ENCODE measurements at places on chromosomes 4 and X.

GRCh38 chr4:95742872-95743271 is 97.0 kb upstream of the PDHA2 start:
- DNase-seq = no peak

GRCh38 chr4:62119195-62119594 is 919.1 kb downstream of the ADGRL3 start:
- no peak for DNase-seq

DNA sequence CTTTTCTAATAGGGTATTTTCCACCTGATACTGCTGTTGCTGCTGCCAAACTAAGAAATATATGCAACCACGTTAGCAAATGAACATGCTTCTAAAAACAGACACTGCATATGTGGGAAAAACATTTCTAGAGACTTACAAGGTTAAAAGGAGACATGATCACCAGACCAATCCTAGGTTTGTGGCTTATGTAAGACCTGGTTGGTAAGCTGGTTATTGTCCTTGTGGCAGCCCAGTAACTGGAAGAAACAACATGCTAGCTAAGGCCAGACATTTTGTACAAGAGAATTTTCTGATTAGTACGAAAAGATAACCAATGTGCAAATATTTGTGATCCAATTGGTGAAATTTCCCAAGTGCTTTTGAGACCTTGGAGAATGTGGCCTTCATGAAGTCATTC is 112.0 kb downstream of the AFF2 start:
- no peak for DNase-seq

DNA sequence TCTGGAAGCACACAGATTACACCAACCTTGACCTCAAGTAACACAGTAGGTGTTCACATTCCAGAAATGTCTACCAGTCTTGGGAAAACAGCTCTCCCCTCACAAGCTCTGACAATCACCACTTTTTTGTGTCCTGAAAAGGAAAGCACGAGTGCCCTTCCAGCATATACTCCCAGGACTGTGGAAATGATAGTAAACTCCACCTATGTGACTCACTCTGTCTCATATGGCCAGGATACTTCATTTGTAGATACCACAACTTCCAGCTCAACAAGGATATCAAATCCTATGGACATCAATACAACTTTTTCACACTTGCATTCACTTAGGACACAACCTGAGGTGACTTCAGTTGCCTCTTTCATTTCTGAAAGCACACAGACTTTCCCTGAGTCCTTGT is 46.9 kb downstream of the ADGRG4 start:
- DNase-seq = no peak

- no peak for DNase-seq
These were observed 66.5 kb downstream of the AR start for GRCh38 chrX:67610282-67610681.

DNA sequence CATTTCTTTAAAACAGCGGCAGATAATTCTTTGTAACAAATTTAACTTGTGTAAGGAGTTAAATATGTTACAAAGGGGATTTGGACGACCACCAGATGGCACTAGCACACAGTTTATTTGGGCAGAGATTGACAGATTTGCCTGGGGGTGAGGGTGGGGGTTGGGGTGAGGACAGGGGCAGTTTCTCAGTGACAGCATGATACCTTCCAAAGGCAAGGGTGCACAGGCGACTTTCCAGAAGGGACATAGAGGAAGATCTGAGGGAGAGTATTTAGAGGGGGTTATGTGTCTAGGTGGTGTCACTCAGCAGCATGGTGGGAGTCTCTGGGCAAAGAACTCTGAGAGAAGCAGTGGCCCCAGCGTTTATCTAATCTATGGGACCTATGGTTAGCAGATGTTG is 9.6 kb upstream of the TMA16 start:
- peak; percentile 58 for DNase-seq

- no peak for DNase-seq
These were observed 14.0 kb upstream of the SHROOM4 start for GRCh38 chrX:50827996-50828395.

DNA sequence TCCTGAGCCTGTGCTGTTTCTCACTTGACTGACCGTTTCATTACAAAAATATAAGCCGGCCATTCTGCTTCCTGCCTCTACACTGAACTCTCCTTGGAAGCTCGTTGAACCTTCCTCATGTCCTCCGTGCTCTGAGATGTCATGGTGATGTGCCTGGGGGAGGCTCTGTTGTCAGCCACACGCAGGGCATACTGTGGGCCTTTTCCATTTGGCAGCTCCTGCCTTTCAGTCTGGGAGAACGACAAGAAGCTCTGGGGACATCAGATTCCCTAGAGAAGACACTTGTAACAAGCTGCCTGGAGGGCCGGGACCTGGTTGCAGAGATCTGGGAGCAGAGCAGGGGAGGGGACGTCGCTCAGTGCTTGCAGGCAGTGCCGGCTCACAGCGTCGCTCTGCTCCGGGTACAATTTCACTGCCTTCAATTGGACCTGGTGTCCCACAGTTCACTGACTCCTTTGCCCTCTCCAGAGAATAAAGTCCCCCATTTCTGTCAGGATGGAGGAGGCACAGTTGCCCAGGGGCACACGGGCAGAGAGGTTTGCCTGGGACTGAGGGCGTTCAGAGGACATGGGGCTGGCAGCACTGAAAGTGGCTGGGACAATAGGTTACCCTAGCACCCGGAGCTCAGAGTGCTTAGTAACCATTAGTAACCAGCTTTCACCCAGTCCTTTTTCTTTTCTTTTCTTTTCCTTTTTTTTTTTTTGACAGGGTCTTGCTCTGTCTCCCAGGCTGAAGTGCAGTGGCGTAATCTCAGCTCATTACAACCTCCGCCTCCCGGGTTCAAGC is 19.1 kb upstream of the MECP2 start:
- no peak for DNase-seq

GRCh38 chrX:24498181-24498580 is 33.1 kb downstream of the PDK3 start:
- DNase-seq = no peak

DNA sequence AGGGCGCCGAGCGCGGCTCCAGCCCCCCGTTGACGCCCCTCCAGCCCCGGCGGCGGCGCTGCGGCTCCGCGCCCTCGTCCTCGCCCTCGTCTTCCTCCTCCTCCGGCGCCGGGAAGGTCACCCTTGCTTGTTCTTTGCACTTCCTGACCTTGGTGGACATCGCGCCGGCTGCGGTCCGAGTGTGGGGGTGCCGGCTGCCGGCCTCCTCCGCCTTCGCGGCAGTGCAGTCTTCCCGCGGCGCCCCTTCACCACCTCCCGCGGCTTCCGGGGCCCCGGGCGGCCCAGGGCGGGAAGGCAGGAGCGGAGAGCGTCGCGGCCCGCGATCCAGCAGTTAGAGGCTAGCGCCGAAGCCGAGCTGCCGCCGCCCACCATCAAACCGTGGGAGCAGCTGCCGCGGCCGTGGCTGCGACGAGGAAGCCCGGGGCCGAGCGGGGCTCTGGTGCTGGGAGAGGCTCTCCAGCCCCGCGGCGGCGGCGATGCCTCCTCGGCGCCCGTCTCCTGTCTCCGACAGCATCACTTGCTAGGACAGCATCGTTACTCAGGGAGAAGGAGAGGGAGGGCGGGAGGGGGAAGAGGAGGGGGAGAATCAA is at the start of gene TRPC3:
Gene TRPC3 (minus strand): TSS at position 540 of the 590 bp plus-strand sequence. CDS start 380 bp downstream, at position 160.
- DNase-seq = no peak

GRCh38 chr4:99861120-99861905 is 32.9 kb downstream of the LAMTOR3 start:
- no peak for DNase-seq

- DNase-seq = no peak
These were observed 60.9 kb downstream of the CAMK2D start for GRCh38 chr4:113700602-113701150.

DNA sequence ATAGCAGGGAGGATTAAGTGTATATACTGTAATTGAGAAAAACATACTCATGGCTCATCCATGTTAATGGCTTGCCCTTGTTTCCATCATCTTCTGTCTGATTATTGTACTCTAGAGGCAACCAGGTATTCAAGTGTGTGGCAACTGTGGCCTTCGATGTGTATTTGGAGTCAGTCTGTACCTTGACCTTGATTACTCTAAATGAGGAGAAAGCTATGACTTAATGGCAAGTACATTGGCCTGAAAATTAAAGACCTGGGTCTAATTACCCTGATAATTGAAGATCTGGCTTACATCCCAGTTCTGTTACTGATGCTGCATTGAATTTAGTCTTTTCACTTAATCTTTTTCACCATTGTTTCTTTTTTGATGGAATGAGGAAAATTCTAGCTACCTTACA is 409.2 kb downstream of the CCSER1 start:
- DNase-seq = no peak

DNA sequence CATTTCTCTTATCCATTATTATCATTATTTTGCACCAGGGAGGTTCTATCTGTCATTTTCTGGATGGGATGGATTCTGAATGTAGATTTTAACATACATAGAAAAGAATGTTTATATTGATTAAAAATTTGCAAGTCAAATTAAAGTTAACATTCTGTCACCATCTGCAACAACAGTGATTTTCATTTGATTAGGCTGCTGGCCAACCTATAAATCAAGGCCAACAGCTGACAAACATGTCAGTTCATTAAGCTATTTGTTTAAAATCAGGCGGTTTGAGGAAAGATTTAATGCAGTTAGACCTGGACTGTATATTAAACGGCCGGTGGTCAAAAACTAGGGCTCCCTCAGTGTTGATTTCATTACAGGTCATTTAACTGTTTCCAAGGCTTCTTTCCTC is 109.5 kb upstream of the CBR4 start:
- no peak for DNase-seq

DNA sequence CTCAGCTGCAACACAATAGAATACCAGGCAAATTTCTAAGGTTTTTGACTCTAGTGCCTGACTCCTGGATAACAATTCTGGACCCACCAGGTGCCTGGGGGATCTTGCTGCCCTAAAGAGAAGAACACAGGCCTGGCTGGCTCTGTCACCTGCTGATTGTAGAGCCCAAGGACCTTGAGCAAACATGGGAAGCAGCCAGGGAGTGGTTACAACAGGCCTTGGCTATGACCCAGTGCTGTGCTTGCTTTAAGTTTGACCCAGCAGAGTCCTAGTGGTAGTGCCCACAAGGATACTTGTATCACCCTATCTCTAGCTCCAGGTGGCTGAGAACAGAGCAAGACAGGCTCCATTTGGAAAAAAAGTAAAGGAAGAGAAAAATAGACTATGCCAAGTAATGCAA is 176.8 kb upstream of the DCAF12L2 start:
- DNase-seq = no peak

- DNase-seq = no peak
These were observed 16.6 kb upstream of the UGT2B17 start for GRCh38 chr4:68592673-68593072.

DNA sequence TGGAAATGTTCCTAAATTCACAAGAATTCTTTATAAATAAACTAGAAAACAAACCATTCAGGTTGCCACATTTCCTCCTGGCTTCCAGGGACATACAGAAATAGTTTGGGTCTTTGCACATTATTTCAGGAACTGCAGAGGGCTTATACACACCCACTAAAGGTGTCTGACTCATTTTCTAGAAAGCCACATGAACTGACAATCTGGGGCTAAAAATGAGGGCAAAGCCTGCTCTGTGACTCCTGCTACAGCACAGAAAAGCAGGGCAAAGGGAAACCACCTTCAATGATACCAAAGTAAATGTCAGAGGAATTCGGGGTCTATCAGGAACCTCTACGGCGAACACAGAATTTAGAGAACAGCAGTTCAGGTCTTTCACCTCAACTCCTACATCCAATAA is 112.2 kb upstream of the MAP3K15 start:
- DNase-seq = no peak

DNA sequence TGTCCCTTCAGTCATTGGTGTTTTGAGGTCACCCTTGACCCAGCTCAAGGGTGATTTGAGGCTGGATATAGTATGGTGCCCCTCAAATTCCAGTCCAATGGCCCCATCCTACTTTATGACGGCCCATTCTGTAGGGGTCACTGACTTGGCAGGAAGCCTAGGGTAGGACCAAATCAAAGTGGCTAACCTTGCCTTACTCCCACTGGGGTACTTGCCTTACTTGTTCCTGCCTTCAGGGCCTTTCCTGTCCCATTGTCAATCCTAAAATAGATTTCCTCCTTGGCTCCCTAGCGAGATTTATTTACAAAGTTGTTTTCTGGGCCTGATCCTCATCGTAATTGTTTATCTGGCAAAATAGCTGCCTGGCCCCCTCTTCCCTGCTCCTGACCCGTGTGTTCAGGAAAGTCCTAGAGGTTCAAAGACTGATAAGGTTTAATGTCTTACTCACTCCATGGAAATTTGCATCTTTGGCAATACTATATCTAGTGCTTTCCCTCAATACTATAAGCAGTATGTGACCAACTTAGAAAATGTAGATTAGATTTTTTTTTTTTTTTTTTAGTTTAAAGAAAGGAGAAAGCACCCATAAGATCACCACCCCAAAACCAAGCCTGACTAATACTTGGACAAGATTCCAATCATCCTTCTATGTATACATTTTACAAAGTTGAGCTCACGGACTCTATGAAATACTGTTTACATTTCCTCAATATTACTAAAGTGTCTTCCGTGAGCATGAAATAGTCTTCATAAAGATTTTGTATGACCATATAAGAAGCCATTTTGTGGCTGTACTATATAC is 44.8 kb downstream of the MSN start:
- DNase-seq = no peak

- no peak for DNase-seq
These were observed 142.3 kb downstream of the PDGFC start for GRCh38 chr4:156829201-156829873.

GRCh38 chr4:106671716-106672115 is 303.1 kb upstream of the GIMD1 start:
- no peak for DNase-seq

- no peak for DNase-seq
These were observed 62.4 kb upstream of the UGT2B15 start for GRCh38 chr4:68732653-68733466.

GRCh38 chrX:2576793-2577192 is 76.0 kb upstream of the DHRSX start:
- no peak for DNase-seq

DNA sequence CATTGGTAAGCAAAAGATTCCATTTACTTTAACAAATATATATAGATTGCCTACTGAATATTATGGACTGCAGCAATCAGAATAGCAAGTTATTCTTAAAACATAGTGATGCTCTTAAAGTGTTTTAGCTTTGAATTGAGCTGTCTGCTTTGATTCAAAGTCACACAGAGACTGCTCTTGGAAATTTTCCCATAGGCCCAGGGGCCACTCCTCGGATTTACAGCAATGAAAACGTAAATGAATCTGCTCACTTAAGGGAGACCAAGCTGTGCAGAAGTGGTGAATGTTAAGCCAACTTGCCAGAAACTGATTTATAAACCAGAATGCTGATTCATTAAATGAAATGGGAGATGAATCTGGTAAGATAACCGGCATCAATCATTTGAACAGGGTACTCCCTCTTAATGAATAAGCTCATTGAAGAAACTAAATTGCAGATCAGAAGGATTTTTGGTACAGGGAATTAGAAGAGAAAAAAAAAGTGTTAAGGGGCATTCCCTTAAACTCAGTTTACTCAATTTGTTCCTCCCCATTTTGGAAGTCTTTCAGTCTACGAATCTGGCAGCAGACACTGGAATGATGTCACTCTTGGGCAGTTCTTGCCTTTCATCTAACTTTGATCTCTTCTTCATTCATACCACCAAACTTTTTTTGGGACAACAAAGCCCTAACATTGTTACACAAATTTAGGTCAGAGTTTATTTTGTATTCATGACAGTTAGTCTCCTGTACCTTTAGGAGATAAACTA is 363.3 kb upstream of the MAGEB2 start:
- DNase-seq = no peak
